ENCODE measurements at places on chromosomes 11 and 22.

- no peak for DNase-seq
Measured at GRCh38 chr11:120028181-120028896, 109.6 kb downstream of the TRIM29 start.

- no peak for DNase-seq
Measured at GRCh38 chr22:50242406-50242949, 2.3 kb downstream of the TUBGCP6 start.

- no peak for DNase-seq
Measured at GRCh38 chr11:105334025-105334714, 194.6 kb upstream of the CARD18 start.

GRCh38 chr22:49015993-49016908 is 811.4 kb downstream of the BRD1 start:
- DNase-seq = no peak

DNA sequence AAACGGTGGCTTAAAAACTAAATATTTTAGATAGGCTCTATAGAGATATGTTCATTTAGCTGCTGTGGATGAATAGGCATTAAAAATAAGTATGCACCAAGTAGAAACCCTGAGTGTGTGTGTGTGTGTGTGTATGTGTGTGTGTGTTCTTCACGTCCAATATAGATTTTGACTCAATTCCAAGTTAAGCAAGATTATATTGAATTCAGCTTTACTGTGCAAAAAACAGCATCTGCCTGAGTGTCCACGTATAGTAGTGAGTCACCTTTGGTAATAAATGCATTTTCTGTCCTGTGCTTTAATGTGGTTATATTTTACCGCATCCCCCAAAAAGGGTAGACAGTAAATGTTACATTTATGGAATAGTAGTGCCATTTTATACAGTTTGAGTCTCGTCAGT is 71.2 kb downstream of the PDHX start:
- DNase-seq = no peak

GRCh38 chr11:93704237-93704636 is 37.1 kb downstream of the TAF1D start:
- no peak for DNase-seq

DNA sequence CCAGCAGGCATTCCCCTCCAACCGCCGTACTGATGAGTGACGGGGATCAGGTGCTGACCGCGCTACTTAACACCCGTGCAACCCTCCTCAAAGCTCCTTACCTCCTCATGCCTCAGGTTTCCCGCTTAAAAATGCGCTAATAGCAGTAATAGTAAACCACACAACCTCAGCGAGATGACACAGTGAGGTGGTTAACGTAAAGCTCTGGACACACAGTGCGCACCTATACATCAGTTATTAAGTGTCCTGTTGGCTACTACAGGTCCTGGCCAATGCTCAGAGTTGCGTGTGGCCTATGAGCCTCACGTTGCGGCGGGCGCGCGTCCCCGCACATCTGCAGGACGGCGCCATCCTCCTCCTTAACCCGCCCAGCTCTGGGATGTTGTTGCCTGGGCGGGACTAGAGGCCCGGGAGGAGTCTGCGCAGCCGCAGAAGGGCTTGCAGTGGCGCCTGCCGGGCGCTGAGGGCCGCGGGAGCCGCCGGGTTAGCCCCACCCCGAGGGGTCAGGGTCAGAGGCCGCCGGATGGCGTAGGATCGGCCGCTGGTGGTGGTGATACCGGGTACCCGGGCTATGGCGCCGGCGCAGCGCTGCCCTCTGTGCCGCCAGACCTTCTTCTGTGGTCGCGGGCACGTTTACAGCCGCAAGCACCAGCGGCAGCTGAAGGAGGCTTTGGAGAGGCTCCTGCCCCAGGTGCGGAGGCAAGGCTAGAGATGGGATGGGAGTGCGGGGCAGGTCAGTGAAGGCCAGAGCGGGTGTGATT is at the start of gene CENATAC:
Gene CENATAC (plus strand): TSS at position 512 of the 761 bp plus-strand sequence. CDS start 60 bp downstream, at position 572.
- peak; percentile 93 for DNase-seq

Data from GM06990 (cell line).